ENCODE measurements at places on chromosomes 12 and 14.

GRCh38 chr12:114623737-114624136 is 60.2 kb downstream of the TBX3 start:
- DNase-seq, result no peak

- DNase-seq, result no peak
These were observed 3.2 kb upstream of the CLEC4A start for GRCh38 chr12:8120072-8120713.

- no peak for DNase-seq
These were observed 285.8 kb downstream of the NRXN3 start for GRCh38 chr14:78455896-78456435.

DNA sequence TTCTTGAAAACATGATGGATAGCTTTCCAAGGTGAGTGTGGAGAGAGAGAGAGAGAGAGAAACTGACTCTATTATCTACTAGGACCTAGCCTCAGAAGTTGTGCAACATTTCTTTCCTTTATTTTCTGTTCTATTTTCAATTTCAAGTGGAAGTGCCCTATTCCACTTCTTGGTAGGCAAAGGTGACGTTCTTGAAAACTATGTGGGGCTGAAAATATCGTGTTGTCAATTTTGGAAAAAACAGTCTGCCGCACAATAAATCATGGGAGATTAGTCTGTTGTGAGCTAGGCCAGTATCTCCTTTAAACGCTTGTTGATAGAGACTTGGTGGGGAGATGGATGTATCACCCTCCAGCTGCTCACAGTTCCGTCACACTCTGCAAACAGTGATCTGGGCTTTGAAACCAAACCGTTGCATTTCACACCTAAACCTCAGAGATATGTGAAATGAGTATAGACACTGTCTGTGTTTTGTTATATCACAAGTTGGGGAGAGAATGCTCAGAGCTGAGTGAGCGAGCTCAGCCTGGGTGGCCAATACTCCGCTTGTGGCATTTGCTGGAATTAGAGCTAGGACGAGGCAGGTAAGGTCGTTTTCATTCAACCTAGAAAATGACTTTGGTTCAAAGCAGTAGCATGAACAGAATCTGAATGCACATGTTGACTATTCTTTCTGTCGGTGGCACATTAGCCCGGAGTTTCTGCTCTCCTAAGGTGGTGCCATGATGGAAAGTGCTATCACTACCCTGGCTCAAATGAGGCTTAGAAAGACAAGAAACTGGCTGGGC is 75.1 kb upstream of the ST8SIA1 start:
- DNase-seq, result peak; percentile 25

- no peak for DNase-seq
These were observed 202.1 kb downstream of the FLRT2 start for GRCh38 chr14:85732031-85732430.

- DNase-seq, result no peak
These were observed at the start of gene SMOC1 for GRCh38 chr14:69879175-69880043. SMOC1 (plus strand) TSS chr14:69879416; CDS start chr14:69879679, 263 bp downstream.

DNA sequence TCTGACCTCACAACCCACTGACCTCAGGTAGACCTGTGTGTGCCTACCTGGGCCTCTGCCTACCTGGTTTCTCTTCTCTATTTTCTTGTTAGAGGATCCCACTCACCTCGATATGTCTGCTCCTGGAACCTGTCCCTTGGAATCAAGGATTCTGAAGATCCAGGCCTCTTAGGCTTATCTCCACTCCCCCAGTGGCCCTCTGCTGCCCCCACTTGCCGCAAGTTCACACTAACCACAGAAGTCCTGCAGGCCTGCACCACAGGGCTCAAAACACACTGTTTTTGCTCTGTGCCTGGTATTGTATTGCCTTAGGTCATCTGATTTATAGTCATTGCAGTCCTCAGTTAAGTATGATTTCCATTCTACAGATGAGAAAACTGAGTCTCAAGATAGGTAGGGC is 15.3 kb upstream of the NRXN3 start:
- DNase-seq, result no peak

DNA sequence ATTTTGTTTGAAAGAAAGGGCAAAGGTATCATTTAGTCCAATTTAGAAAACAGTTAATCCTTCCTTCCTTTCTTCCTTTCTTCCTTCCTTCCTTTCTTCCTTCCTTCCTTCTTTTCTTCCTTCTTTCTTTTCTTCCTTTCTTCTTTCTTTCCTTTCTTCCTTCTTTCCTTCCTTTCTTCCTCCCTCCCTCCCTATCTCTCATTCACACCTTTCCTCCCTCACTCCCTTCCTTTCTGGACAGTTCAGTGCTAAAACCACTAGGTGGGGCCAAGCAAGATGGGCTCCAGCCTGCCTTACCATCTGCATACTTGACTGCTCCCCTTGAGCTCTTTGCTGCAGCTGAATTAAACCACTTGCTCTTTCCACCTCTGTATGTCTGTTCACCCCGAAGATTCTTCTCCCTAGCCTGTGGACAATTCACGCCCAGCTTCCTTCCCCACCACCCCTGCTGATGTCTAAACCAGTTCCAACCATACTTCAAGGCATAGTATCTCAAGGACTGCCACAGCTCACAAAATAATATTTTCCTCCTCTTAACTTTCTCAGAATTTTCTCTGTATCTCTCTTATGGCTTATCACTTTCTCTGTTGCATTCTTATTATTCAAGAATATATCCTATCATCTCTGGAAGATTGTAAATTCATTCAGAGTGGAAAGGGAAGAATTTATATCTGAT is 78.0 kb downstream of the DBX2 start:
- peak; percentile 9 for DNase-seq

DNA sequence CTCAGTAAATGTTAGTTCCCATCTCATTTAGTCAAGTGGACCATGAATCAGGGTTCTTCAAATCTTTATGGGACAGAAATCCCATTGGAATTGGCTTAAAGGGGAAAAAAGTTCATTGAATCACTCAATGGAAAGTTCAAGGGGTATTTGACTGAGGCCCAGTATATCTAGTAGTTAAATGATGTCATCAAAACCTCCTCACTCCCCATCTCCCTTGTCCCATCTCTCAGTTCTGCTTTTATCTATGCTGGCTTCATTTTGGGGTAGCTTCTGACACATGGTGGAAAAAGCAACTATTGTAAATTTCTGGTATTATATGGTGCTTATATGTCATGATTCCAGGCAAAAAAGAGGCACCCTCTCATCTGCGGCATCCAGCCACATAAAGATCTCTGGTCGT is 51.9 kb downstream of the DAAM1 start:
- no peak for DNase-seq
